Right lung (tissue), 10 donors: ENCODE measurements at places on chromosomes 6 and 20. TPM values are rescaled to one million over a fixed set of nuclear protein-coding genes. Genes with fewer than 3 reads are reported as not detected.

DNA sequence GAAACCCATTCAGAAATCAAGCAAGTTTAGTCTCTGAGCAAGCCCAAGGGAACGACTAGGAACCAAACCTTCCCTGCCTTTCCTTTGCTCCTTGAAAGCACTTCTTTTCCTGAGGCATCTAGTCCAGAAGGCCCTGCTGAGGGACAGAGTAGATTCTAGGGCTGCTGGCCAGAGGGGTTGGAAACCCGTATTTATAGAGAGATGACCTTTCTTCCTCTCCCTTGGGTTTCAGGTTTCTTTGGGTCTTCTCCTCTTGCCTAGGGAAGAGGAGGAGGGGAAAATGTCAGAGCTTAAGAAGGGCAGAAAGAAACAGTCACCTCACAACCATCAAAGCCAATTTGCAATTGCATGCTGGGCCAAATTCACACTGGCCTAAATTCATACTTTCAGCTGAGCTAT is 5.8 kb downstream of the APOBEC2 start:
- DNase-seq: no peak

GRCh38 chr20:44326391-44327159 is 10.3 kb upstream of the R3HDML start:
- no peak for DNase-seq

DNA sequence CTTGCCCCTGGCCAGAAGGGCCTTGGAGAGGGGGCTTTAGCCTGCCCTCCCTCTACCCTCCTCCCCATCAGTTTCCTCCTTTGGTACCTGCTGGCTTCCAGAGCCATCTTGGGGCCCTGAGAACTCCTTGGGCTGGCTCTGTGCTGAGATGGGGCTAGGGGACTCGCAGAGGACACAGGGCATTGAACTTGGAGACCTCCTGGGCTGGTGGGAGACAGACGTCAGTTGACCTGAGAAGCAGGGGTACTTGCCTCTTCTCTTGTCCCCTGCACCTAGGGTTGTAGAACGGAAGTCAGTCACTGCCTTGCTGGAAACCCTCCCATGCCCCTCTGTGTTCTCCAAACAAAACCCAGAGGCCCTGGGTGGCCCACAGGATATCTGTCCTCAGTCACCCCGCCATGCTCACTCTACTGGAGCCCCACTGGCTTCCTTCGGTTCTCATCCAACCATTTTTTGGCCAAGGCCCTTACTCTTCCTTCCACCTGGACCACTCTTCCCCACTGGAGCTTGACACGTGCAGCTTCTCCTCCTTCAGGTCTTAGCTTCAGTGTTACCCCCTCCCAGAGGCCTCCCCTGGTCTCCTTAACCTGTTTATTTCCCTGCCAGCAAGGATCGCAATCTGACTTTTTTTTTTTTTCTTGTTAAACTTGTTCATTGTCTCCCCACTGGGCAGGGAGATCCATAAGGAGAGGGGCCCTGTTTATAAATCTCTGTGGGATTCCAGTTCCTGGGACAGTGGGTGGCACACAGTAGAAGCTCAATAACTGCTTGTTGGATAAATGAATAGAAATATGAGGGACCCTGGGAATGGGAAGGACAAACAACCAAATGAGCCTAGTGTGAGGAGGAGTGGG is 971 bp downstream of the RBCK1 start:
- DNase-seq: no peak

- DNase-seq: peak; percentile 27
Observed at GRCh38 chr6:49849213-49849907, 17.0 kb downstream of the CRISP1 start.

GRCh38 chr6:149694921-149695320 is 23.0 kb downstream of the LATS1 start:
- no peak for DNase-seq

- DNase-seq: no peak
Observed at GRCh38 chr6:77962070-77962469, 309.2 kb downstream of the MEI4 start.

GRCh38 chr6:118897386-118897785 is 3.4 kb downstream of the ASF1A start:
- no peak for DNase-seq

DNA sequence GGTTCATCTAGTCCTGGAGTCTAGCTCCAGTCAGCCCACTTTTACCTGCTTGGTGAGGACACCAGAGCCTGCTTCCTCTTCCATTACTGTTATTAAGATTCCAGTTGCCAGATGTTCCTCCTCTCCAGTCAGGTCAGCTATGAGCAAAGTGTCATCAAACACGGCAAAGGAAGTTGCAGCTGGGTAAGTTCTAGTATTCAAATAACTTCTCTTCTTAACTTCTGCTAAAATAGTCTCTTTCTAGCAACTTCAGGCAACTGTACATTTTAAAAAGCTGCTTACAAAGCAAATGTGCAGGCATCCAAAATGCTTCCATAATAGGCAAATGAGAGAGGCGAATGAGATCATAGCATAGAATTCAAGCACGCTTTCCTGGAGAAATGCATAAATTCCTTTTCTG is 18.4 kb upstream of the MRPS18A start:
- DNase-seq: no peak

- DNase-seq: no peak
Observed at GRCh38 chr20:51763965-51764602, 4.1 kb downstream of the ATP9A start.

- peak; percentile 94 for DNase-seq
Observed at GRCh38 chr20:63627129-63627750, 339 bp upstream of the GMEB2 start.

DNA sequence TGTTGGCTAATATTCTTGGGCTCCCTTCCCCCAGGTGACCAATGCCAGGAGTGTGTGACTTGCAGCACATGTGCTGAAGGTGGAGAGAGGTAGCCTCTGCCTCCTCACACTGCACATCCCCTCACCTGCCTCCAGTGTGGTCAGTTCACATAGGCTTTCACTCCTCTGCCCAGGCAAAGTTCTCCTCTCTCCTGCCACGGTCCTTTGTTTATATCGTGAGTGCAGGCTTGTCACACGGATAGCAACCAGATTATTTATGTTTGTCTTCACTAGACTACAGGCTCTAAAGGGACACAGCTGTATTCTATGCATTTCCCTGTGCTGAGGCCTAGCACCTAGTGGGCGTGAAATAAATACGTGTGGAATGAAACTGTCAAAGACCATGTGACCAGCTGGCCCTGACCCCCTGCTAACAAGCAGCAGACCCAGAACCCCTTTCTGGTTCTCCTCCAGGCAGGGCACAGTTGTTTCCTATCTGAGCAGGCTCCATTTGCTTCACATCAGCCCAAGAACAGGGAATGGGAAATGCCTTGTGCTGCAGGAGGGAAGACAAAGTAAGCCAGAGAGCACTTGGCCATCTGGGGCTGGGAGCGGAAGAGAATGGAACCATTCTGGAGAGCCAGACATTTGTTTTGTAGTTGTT is 42.3 kb downstream of the UNC5CL start:
- peak; percentile 30 for DNase-seq

Gene CCN6
- polyA plus RNA-seq: 0.30 TPM

Gene OR2B6
- 0.40 TPM for polyA plus RNA-seq

Gene SNAI1
- 8.7 TPM for polyA plus RNA-seq

Gene HAO1
- polyA plus RNA-seq: not detected

Gene KIF25
- polyA plus RNA-seq: 13.3 TPM

Gene TCF19
- 16.1 TPM for polyA plus RNA-seq

Gene CDSN
- polyA plus RNA-seq: 0.09 TPM

Gene PIM1
- 21.6 TPM for polyA plus RNA-seq
